ENCODE measurements at places on chromosomes 16 and 17.
A peak's percentile ranks its signal among the peaks of the same experiment; 100 is the strongest.

DNA sequence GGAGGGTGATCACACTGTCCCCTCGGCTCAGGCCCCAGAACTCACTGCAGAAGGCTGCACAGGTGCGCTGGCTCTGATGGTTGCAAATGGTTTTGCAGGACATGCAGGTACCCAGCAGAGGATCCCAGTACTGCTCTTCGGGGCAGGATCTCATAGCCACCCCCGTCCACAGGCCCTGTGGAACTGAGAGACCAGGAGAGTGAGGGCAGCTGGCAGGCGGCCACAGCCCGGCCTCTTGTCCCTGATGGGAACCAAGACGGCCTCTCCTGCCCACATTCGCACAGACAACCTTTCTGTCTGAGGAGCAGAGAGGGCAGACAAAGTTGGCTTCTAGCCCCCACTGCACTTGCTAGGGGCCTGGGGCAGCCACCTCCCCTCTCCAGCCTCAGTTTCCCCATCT lies 19.5 kb downstream of the TNFRSF13B start:
- no peak for DNase-seq

DNA sequence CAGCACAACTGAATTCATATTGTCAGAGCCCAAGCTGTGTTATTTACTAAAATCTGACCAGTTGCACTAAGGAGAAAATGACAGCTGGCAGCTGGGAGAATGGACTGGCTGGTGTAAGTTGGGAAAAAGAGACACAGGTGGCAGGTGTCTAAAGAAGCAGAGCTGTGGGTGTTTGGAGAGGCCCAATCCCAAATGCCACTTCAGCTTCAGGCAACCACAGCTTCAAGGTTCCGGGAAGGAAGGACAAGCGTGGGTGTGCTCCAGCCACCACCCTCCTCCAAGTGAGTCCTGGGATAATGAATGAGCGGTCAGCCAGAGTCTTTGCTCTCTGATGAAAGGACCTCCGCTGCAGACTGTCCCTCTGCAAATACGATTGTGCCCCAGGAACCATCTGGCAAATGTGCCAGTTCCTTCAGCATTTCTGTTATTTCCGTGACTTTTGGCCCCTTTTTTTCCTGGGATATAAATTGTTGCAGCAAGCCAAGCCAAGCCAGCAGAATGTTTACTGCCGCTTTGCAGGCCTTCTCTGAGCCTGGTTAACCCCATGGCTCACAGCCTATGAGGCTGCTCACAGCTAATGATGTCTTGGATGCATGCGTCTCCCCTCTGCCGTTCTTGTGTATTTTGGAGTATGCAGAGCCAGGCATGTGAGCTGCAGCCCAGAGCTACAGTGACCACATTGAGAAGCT lies 9.5 kb upstream of the RHBDL3 start:
- DNase-seq = no peak

DNA sequence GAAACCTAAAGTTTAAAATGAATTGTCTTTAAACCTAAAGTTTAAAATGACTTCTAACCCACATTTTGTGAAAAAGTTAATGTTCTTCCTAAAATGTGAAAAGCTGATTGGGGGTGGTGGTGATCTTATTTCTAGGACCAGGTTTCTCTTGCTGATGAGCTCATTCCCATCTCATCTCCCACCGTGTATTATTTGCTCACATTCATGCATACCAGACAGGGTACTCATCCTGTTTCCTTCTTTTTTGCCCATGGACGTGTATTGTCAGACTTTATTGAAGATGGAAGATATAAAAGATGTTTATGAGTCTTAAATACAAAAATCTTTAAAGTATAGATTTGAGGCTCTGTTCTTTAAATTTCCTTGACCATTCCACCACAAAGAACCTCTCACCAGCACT lies 70.1 kb upstream of the MPHOSPH6 start:
- DNase-seq = no peak

DNA sequence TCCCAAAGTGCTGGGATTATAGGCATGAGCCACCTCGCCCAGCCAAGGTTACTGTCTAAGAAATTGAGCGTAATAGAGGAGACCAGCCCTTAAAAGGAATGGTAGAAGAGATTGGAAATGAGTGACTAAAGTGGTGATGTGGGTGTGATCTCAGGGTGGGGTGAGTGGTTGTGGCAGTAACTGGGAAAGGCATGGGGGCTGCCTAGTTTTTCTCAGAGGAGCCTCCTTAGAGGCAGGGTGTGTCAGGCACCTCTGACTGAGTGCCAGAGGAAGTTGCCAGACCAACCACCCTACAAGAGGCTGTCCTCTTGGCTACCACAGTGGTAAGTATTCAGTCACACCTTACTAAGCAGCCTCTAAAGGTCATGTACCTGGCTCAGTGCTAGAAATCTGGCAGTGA lies 8.9 kb downstream of the DUS2 start:
- DNase-seq = no peak

GRCh38 chr17:4877089-4877488 lies 22.2 kb upstream of the C17orf107 start:
- DNase-seq = no peak

DNA sequence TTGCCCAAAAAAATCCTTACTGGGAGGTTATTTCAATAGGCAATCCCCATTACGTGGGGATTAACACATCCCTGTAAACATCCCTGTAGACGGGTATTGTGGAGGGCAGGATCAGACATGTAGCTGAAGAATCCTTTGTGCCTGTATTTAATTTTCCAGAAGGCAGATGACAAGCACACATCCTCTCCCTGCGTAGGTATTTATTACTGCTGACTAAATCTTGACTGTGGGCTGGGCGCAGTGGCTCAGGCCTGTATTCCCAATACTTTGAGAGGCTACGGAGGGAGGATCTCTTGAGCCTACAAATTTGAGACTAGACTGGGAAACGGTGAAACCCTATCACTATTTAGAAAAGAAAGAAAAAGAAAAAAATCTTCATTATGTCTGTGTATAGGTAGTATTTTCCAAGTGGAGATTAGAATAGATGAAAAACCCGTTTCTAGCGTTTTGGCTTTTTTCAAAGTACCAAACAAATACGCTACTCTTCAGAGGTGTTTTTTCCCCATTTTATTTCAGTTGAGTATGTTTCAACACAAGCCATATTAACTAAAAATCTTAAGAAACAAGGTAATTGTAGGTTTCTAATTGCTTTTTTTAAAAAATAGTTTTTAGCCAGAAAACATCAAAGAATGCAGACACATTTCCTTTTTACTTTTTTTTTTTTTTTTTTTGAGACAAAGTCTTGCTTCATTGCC lies 1.5 kb upstream of the MARF1 start:
- DNase-seq = no peak

DNA sequence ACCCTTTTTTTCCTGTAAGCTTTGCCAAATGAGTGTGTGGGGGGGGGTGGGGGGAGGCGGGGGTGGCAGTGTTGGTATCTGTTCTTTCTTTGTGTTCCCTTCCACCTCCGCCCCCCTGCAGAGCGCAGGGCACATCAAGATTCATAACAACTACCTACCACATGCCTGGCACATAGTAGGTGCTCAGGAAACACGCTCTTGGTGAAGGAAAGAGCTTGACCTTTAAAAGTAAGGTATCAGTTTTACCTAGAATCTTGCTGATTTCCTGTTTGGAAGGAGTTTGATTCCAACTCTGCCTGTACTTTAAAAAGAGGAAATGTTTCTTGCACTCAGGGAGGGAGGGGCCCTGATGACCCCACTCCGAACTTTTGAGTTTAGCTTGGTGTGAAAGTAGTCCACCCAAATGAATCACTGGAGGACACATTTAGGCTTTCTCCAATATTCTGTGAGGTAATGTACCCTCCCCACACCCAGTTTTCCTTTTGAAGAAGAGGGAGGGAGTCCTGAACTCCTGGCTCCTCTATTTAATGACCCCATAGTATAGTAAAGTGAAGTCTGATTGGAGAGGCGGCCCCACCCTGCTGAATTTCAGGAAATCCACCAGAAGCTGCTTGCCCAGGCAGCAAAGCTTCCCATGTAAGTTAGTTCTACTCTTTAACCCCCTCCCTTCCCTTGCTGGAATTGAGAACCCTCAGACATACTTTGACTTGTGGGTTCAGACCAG lies 560 bp upstream of the FAM20A start:
- peak; percentile 25 for DNase-seq

GRCh38 chr17:80339731-80340456 lies 75.1 kb upstream of the ENDOV start:
- DNase-seq = no peak

DNA sequence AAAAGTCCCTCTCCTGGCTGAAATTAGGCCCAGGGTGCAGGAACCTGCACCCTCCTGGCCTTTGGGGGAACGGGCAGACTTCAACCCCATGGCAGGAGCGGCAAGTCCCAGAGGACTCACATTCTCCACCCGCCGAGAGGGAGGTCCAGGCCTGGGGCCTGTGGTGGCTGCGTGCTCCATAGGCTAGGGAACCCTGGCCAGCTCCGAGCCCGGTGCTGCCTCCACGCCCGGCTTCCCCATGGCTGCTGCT lies 130 bp downstream of the CCDC78 start:
- no peak for DNase-seq

DNA sequence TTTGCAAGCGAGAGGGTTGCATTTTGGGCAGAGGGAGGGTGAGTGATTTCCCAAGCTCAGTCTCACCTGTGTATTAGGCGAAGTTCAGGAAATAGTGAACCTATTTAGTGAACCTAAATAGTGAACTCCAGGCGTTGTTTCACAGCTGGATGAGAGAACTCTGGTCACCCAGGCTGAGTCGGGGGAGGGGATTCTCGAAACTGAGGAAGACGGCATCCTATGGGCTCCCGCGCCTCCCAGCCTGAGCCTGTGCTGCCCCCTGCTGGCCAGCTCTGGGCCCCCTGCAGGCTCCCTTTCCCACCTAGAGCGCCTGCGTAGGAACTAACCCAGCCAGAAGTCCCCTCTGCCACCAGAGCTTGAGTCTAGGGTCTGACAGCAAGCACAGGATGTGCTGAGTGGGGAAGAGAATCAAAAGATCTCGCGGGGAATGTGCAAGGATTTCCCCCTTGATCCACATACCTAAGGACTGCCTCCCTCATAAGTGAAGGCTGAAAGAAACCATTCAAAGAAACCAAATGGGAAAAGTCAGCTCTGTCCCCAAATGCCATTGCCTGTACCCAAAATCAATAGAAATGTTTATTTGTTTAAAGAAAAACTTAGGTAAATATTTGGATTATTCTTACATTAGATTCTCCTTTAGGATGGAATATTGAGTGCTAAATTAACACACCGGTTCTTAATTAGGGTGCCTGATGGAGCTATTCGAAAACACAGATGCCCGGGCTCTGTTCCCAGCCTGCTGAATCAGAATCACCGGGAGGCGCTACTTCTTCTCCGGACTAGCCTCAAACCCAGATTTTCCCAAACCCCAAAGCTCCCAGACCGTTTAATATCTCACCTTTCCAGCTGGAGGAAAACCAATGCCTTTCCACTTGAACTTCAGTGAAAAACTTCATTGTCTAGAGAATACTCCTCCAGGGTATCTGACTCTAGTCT lies 14.8 kb upstream of the MARVELD3 start:
- peak; percentile 71 for DNase-seq

DNA sequence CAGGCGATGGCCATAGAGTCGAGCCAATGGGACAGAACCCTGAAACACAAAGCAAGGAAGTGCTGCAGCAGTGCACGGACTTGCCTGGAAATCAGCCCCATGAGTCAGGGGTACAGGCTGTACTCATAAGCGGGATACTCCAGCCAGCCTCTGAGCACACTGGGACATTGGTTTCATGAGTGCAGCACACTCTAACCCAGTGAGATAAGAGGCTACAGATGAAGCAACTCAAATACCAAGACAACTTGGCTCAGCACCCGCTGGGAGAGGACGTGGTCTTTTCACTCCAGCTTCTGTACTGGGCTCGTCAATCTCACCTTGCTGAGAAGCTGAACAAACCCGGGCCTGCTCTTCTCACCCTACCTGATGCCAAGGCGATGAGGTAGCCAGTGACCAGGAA lies 98.2 kb downstream of the AXIN2 start:
- DNase-seq = no peak

DNA sequence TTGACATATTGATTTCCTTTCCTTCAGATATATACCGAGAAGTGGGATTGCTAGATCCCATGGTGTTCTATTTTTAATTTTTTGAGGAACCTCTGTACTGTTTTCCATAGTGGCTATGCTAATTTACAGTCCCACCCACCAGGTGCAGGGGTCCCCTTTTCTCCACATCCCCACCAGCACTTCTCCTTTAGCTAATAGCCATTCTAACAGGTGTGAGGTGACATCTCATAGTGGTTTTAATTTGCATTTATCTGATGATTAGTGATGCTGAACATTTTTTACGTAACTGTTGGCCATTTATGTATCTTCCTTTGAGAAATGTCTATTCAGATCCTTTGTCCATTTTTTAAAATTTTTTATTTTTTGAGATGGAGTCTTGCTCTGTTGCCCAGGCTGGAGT lies 93.9 kb downstream of the SDR42E1 start:
- no peak for DNase-seq

- DNase-seq = no peak
Measured at GRCh38 chr16:66751053-66751302, 431 bp downstream of the DYNC1LI2 start.

DNA sequence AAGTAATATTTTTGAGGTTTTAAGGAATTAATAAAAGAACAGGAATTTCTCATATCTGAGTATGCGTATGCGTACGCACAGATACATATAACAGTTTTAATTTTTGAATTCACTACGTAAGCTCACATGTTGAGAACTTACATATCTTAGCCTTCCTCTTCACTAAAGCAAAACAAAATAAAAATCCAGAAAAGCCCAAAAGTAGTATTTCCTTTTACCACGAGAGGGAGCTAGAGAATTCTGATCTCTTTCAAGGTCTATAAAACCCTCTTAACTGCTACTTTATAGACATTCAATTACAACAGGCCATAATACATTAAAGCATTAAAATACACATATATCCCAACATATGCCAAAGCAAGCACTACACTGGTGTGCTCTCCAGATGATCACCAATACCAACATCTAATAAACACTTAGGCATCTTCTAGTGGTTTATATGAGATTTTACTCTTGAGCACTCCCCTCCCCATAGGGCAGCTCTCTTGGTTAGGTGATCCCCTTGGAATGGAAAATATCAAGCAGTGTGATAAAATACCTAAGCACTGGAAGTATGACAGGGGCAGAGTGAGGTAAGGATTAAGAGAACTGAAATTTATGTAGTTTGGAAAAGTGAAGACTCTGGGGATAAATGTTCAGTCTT lies 94.0 kb downstream of the SKAP1 start:
- DNase-seq = no peak

DNA sequence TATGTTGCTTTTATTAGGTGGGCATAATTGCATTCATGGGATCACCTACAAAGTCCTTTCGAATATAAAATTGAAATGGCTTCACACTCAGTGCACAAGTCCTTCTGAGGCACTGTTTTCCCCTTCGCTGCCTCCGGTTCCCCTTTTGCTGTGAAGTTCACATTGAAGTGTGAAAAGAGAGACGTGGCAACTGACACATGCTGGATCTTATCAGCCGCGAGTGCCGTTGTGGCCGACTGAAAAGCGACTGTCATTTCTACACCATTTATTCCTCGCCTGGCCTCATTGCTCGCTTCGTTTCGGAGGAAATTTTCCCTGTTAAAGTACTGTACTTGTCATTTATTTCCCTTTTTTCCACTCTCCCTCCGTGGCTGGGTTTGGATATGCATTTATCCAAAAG lies 423.5 kb downstream of the MAF start:
- peak; percentile 23 for DNase-seq

DNA sequence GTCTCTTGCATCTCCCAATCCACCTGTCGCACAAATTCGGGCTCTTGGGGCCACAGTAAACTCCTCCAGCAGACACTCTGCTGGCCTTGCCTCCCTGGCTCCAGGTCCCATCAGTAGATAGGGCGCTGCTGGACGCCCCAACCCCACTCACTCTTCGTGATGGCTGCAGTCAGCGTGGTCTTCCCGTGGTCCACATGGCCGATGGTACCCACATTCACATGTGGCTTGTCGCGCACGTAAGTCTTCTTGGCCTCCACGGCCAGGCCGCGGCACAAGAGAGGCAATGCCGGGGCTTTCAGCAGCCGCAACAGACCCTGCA lies 428 bp downstream of the TUFM start:
- DNase-seq = no peak

- no peak for DNase-seq
Measured at GRCh38 chr17:81069135-81069645, 34.2 kb downstream of the BAIAP2 start.
